ENCODE measurements at places on chromosomes 5 and 9.

GRCh38 chr9:37408933-37409710 lies 13.4 kb upstream of the GRHPR start:
- DNase-seq, result no peak

DNA sequence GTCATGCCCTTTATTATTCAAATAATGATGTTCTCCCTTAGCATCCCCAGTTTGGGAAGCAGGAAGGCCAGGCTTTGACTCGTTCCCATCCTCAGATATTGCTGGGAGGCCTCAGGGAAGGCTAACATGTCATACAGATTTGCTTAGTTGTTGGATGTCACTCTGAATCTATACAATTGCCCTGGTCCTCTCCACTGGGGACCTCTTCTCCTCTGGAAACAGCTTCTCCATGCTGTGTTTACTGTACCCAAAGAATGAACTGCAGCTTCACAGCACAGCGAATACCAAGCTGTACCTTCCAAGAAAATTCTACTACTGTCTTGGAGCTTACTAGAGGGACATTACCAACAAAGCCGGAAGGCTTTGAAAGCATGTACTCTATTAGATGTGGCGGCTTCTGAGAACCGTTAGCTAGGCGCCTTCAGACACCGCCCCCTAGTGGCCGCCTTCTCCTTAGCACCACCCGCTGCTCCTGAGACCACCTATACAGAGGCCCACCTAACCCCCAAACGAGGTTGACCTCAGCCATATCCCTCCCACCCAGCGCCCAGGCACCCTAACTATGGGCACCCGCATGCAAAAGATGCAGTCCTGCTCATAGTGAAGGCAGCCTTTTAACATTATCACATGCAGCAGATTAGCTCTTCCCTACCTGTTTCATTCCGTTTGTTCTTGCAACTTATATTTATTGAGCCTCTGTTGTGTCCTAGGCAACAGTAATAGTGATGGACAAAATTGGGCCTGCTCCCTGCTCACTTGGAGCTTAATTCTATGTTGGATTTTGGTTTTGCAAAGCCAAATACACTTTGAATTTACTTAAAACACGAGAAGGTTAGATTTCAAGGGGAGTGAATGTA lies 34.9 kb upstream of the FOXI1 start:
- no peak for DNase-seq

DNA sequence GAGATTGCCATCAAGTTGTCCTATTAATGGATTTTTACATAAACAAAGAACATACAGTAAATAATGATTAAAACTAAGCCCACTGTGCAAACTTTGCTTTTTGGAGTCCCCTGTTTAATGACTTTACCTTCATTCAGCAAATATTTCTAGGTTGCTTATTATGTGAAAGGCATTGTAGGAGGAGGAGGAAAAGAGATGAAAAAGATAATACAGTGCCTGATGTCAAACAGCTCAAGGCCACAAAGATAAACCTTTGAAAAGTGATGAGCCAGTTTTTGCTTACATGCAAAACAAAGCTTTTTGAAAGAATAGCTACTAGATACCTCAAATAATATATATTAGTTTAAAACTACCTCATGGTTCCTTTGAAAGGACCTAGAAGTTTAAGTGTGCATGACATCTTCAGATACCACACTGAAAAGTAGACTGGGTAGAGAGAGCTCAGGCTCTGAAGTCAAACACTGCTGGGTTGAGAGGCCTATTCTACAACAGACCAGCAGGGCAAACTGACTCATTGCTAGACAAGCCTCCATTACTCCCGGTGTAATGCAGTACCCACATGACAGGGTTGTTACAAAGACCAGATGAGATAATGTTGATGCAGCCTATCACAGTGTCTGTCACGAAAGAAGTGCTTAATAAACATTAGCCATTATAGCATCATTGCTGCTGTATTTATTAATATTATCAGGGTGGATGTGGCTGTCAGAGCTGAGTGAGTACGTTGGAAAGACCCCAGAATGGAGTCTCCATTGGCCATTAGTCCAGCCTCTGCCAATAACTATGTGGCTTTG lies 11.8 kb downstream of the DEPDC1B start:
- no peak for DNase-seq

- no peak for DNase-seq
Measured at GRCh38 chr5:170268884-170269283, 28.7 kb downstream of the LCP2 start.

DNA sequence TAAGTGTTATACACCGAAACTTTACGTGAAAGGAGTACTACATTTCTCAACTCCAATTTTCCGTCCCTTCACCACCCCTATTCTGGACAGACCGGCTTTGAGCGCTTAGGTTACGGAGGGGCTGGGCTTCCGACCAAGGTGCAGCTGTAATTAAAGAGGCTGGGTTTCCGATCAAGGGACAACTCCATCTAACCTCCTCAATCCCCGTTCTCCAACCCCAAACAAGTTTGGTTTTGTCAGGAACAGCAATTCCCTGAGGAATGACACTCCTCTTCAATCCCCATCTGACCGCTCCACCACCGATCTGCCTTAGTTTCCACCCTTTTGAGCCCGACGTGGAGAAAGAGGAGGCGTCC lies 577 bp downstream of the TUT7 start:
- DNase-seq, result no peak

- peak; percentile 51 for DNase-seq
Measured at GRCh38 chr5:149636861-149637246, 55.6 kb downstream of the ARHGEF37 start.

DNA sequence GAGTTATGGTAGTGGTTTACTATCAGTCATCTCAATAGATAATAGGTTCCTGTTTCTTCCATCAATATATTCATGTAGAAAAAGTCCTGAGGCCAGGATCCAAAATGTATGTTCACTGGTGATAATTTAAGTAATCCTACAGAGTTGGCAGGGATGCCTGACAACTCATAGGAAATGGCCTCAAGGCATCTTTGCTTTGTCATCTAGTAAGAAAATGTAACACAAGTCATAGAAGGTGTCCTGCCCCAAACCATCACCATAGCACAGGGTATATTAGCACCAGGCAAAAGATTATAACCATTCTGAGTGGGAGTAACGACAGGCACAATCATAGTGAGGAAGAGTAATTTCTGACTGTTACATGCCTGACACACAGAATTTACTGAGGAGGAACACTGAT lies 257.0 kb downstream of the TMEM167A start:
- no peak for DNase-seq

- no peak for DNase-seq
Measured at GRCh38 chr5:147642666-147643065, 132.8 kb upstream of the DPYSL3 start.

DNA sequence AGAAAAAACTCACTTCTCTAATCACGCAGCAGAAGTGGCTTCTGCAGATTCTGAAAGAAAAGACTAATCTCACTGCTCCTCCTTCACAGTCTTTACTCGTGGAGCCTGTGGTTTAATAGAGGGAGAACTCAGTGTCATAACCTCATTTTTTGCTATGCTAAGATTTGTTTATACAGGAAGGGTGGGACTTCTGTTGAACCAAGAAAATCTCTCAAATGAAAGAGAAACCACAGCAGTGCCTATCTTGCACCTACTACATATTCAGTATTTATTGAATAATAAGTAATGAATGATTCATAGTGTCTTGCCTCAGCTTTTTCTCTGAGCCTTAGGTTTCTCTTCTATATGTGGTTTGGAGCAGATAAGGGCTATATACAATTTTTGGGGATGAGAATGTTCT lies 136.1 kb upstream of the DMAC1 start:
- no peak for DNase-seq

DNA sequence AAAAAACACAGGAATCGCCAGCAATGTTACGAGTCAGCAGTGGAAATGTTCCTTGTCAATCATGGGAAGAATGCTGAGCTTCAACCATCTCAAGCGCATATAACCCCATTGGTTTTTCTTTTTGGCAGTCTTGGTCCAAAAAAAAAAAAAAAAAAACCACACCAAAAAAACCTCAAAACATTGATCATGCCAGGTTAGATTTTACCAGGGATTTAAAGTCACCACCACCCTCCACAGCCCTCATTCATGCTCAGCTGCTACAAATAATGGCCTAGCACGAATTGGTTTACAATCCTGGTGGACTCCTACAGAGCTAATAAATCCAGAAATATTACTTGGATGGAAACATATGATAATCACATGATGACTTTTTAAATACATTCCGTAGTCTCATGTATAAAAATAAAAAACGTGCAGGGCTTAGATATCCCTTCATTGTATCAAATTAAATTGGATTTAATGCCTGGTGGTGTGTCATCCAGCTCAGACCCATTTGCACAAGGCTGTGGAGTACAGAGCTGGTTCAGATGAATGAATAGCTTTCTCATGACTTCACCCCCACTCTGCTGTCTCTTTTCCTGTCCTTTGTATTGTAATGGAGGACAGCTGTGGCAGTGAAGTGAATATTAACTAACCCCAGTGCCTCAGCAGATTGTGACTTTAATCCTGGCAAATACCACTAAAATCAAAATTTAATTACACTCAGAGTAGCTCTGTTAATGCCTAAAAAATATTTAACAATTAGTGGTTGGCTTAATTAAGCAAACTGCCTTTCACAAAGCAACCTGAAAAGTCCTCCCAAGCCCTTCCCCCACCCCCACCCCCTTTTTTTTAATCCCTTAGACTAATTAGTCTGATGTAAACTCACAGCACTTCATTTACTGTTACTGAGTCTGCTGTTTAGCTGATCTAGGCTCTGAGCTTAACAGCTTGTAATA lies 626.5 kb upstream of the ZNF608 start:
- DNase-seq, result peak; percentile 34

DNA sequence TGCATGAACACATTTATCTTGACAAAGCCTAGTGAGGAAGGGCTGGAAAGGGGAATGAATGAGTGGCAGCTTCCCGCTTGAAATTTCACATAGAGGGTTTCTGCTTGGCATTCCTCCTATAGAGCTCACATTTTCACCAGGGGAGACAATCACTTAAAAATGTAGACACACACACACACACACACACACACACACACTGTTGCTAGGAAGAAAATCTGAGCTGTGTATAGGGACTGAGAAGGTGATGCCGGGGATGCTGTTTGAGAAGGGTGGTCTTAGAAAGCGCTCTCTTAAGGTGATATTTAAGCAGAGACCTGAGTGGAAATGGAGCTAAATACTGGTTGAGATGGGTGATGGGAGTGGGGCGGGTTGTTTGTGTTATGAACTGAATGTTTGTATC lies 70.4 kb downstream of the LRRC70 start:
- no peak for DNase-seq

DNA sequence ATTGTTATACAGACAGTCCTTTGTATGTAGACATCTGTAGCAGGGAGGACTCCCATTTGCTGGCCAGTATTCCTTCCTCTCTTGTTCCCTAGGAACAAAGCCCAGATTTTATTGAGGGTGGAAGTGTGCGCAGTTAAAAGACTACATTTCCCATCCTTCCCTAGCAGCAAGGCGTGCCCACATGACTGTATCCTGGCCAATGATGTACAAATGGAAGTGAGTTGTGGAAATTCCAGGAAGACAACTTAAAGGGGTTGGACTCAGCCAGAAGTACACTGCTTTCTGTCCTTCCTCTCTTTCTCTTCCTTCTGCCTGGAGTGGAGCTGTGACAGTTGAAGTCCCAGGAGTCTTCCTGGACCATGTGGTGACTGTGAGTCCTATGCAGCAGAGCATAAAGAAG lies 89.0 kb downstream of the HRH2 start:
- peak; percentile 14 for DNase-seq

DNA sequence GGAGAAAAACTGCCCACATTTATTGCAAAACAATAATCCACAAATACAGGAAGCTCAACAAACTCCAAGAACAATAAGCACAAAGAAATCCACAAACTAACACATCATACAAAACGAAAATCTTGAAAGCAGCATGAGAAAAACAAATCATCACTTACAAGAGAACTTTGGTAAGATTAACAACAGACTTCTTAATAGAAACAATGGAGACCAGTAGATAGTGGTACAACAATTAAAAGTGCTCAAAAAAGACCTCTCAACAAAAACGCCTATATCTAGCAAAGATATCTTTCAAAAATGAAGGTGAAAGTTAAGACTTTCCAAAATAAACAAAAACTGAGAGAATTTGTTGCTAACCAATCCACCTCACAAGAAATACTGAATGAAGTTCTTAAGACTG lies 38.4 kb downstream of the CDKL3 start:
- no peak for DNase-seq

GRCh38 chr5:102811972-102812371 lies 56.9 kb downstream of the PAM start:
- DNase-seq, result peak; percentile 41

GRCh38 chr9:86946201-86947145 lies 833 bp downstream of the GAS1 start:
- DNase-seq, result no peak

GRCh38 chr5:133250527-133250926 lies 198.7 kb downstream of the HSPA4 start:
- no peak for DNase-seq

- no peak for DNase-seq
Measured at GRCh38 chr9:107708791-107709190, 219.2 kb upstream of the KLF4 start.

- DNase-seq, result no peak
Measured at GRCh38 chr9:84570482-84571154, 98.9 kb upstream of the NTRK2 start.

DNA sequence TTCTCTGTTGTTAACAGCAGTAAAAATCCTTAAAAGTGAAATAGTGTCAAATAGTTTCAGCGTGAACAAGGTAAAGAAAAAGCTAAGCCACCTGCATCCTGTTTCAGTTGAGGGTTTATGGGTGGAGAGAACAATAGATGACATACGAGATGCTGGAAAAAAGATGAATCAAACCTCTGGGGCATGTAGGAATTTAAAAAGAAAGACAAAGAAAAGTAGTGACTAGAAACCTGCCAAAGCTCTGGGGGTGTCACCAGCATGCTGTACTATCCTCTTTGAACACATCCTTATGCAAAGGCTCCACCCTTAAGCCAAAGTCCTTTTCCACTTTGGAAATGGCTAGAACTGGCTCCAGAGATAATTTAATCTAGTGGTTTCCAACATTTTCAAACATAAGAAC lies 22.2 kb downstream of the SCAI start:
- no peak for DNase-seq

DNA sequence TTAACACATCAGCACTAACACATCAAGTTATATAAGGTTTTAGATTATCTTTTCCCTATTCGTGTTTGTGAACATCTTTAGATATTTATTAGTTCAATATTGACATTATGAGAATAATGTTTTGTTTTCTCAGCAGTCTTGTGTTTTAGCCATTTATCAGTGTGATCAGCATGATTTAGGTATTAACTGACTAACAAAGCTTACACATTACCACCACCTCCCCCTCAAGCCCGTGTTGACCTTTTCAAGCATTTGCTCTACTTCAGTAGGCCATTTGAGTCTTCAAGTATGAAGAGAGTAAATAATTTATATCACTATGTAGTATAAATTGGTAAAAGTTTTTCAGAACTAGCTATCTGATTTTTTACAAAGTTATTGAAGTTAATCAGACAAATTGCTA lies 6.9 kb downstream of the PBX3 start:
- no peak for DNase-seq

DNA sequence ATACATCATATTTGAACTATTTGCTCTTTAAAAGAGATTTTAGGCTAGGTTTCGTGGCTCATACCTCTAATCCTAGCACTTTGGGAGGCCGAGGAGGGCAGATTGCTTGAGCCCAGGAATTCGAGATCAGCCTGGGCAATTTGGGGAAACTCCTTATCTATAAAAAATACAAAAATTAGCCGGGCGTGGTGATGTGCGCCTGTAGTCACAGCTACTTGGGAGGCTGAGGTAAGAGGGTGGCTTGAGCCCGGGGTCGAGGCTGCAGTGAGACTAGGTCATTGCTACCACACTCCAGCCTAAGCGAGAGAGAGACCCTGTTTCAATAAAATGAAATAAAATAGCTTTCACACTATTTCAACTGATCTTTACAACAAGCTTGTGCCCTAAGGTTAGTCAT lies 500 bp upstream of the MRPL22 start:
- DNase-seq, result no peak

GRCh38 chr5:146734936-146735577 lies 143.5 kb downstream of the PPP2R2B start:
- no peak for DNase-seq
